Activated naive CD8-positive, alpha-beta T cell treated with anti-CD3 and anti-CD28 coated beads, Interleukin-2, amount 50 U/mL, for 24 hours (primary cell): ENCODE measurements at places on chromosomes 5 and 9.

- DNase-seq, result peak; percentile 66
These were observed 2.6 kb downstream of the NKD2 start for GRCh38 chr5:1011226-1011631.

GRCh38 chr5:139651853-139652787 lies 4.0 kb downstream of the CXXC5 start:
- DNase-seq, result peak; percentile 83

GRCh38 chr9:126556560-126557250 lies 57.0 kb upstream of the LMX1B start:
- DNase-seq, result no peak

- DNase-seq, result no peak
These were observed 332.0 kb downstream of the TMEM161B start for GRCh38 chr5:87936667-87937066.

- DNase-seq, result peak; percentile 28
These were observed 27.6 kb downstream of the TLX3 start for GRCh38 chr5:171336521-171337209.

GRCh38 chr5:143229426-143229895 lies 174.0 kb downstream of the NR3C1 start:
- DNase-seq, result no peak

GRCh38 chr9:31588756-31589155 lies 795.7 kb upstream of the ACO1 start:
- DNase-seq, result no peak

- no peak for DNase-seq
These were observed 1.8 kb downstream of the GABRA6 start for GRCh38 chr5:161687316-161687715.

GRCh38 chr5:79588696-79589095 lies 23.5 kb upstream of the TENT2 start:
- DNase-seq, result no peak

DNA sequence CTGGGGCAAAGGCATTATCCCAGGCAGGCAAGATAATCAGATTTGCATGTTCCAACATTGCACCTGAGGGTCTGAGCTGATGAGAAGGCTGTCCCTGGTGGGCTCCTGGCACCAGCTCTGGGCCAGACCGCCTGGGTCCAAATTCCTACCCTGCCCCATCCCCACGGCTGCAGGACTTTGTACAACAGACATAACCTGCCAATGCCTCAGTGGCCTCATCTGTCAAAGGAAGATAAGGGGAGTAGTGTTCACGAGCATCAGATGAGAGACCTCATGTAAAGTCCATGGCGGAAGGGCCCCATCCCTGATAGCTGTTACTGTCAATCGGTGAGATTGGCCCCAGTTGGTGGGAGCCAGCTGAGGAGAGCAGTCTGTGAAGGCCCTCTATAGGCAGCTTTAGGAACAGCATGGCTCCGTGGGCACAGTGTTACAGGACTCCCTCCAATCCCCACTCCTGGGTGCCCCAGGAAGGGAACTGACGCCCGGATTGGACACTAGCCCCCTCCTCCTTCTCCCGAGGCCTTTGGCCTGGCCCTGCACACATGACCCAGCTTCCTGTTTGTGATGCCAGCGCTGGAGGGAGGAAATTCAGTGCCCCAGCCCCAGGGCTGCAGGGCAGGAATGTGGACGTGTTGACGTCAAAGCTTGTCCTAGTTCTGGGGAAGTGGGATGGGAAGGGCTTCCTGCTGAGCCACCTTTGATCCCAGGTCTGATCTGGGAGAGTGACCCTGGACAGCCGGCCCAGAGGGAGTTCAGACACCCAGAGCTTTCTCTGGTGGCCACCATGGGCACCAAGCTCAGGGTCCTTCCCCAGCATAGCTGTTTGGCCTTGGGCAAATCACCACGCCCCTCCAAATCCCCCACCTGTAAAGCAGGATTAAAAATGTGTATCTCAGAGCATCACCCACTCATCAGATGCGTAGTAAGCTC lies 56.2 kb downstream of the DUSP1 start:
- DNase-seq, result peak; percentile 73

DNA sequence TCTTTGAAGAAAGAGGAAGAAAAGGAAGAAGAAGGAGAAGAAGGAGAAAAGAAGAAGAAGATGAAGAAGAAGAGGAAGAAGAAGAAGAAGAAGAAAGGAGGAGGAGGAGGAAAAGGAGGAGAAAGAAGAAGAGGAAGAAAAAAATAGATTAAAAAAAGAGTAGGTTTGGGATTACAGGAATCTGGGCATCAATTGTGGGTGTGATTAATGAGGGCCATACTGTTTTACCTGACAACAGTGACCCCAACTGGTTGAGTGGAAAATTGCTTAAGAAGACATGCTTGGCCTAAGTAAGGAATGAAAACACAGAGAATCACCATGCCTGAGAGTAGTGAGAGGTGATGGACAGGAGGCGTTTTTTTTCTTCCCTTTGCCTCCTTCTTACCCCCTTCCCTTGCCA lies 114.6 kb downstream of the FAM170A start:
- no peak for DNase-seq

DNA sequence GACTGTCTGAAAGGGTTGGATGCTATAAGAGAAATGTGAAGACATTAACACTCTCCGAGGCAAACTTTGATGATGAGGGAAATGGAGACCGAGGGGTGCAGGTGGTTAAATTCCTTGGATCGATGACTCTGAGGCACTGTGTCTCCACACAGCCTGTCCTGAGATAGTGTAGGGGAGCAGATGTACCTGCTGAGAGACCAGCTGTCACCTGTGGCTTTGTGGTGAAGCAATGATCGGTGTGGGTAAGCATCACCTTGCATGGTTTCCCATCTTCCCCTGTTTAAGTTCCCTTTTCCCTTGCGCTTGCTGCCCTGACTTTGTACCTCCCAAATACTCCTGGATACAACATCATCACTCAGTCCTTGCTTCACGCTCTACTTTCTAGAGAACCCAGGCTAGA lies 9.8 kb upstream of the MIER3 start:
- DNase-seq, result no peak

DNA sequence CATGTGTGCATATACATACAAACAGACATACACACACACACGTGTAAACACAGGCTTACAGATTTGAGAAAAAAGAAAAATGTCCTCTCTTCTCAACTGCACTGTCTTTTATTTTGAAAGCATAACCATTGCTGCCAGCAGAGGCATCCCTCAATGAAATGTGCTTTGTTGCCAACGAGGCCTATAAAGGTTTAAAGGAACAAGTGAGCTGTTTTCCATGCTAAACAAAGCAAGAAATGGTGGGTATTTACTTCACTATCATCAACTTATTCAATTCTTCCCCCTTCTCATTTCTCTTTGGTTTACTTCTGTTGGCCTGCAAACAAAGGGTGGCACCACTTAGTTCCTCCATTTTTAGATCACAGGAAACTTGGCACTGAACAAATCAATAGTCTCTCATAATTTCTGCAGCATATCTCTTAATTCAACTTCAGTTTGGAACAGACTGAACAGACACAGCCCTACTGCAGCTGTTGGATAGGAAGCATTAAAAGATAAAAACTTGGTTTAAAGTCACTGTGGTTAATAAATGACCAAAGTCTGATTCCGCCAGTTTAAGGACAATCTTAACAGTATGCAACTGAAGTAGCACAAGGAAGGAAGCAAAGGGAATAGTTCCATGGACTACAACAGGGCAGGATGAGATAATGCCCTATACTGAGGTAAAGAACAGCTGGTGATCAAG lies 21.7 kb downstream of the TTC33 start:
- no peak for DNase-seq

GRCh38 chr5:168820874-168821273 lies 241.7 kb upstream of the PANK3 start:
- no peak for DNase-seq

DNA sequence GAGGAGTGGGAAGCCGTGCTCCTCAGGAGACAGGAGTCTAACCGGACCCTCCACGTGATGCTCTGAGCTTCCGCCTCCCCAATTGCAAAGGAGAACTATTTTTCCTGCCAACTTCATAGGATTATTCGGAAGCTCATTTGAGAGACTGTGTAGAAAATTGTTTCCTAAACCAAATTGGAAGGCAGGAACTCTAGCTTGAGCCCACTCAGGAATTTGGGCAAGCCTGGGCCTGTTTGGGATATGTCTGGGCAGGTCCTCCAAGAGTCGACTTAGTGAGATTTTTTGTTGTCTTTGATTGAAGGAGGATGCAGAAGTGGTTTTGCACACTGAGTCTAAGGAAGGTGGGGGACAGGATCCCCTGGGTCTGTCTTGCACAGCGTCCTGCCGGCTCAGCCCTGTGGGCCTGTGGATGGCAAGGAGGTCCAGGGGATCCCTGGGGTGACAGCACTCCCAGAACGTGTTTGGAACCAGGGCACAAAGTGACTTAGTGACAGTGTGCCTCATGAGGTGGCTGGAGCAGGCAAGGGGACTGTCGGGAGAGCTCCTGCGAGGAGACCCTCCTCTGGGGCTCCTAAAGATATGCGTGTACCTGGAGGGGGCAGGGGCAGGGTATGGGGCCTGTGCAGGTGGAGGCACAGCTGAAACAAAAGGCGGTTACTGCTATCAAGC lies 283.3 kb downstream of the NSG2 start:
- no peak for DNase-seq
